Natural killer cell (primary cell): ENCODE measurements at places on chromosomes 5 and 9. TPM values are rescaled to one million over a fixed set of nuclear protein-coding genes. Genes with fewer than 3 reads are reported as not detected.

The PCDHB7 gene
- total RNA-seq: not detected

- H3K27me3 ChIP-seq: no peaks in the 10 kb centered on the region
- H3K4me3 ChIP-seq: no peak overlapping the region
- DNase-seq: no peak
- no peaks in the 10 kb centered on the region for H3K36me3 ChIP-seq
- no peaks in the 10 kb centered on the region for H3K4me1 ChIP-seq
Measured at GRCh38 chr9:69382135-69382534, 57.1 kb downstream of the ENTREP1 start.

GRCh38 chr5:9785751-9786150 lies 155.6 kb upstream of the TAS2R1 start:
- no peak overlapping the region for H3K27ac ChIP-seq
- DNase-seq: no peak
- no peak overlapping the region for H3K4me3 ChIP-seq
- H3K36me3 ChIP-seq: no peaks in the 10 kb centered on the region

GRCh38 chr5:74239261-74239660 lies 401.3 kb downstream of the ENC1 start:
- no peaks in the 10 kb centered on the region for H3K36me3 ChIP-seq
- no peak for DNase-seq
- no peak overlapping the region for H3K27ac ChIP-seq
